Panc1 (cell line): ENCODE measurements at places on chromosomes 13 and 19. TPM values are rescaled to one million over a fixed set of nuclear protein-coding genes. Genes with fewer than 3 reads are reported as not detected.

GRCh38 chr19:6236310-6237291 is 43.2 kb downstream of the MLLT1 start:
- no peak overlapping the region for H3K27ac ChIP-seq
- H3K27me3 ChIP-seq, result no peaks in the 10 kb centered on the region
- H3K36me3 ChIP-seq, result no peaks in the 10 kb centered on the region
- no peak for DNase-seq

- no peaks in the 10 kb centered on the region for H3K36me3 ChIP-seq
- DNase-seq, result no peak
- H3K27ac ChIP-seq, result no peak overlapping the region
- no peaks in the 10 kb centered on the region for H3K4me1 ChIP-seq
These were observed 853.2 kb downstream of the UQCRFS1 start for GRCh38 chr19:28359431-28360414.

GRCh38 chr13:96948127-96948526 is 46.1 kb downstream of the OXGR1 start:
- DNase-seq, result no peak
- H3K4me3 ChIP-seq, result no peak overlapping the region
- H3K4me1 ChIP-seq, result no peaks in the 10 kb centered on the region
- no peak overlapping the region for H3K27ac ChIP-seq

- H3K27me3 ChIP-seq, result no peaks in the 10 kb centered on the region
- H3K36me3 ChIP-seq, result no peaks in the 10 kb centered on the region
- H3K4me1 ChIP-seq, result 0 out of 2 replicates have a peak, but pooled peaks cover 4% of the 10 kb centered on the region
- no peak overlapping the region for H3K4me3 ChIP-seq
These were observed 64.3 kb downstream of the SPRY2 start for GRCh38 chr13:80276371-80277289.

DNA sequence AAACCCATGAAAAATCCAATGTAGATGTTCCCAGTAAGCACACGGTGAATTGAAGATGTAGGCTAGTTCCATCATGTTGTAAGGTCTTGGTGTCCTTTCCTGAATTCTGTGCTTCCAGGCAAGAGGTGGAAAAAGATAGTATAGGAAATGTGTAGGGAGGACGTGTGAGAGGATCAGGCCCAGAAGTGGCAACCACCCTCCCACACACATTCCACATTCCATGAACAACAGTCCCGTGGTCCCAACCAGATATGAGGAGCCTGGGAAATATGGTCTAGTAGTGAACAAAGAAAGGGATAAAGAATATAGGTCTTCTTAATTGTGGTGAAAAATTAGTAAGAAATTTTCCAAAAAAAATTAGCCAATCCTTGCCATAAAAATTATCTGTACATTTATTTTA is 1254.2 kb upstream of the SLC10A2 start:
- H3K27me3 ChIP-seq, result no peaks in the 10 kb centered on the region
- no peak overlapping the region for H3K27ac ChIP-seq

GRCh38 chr13:98853771-98854221 is 101.3 kb upstream of the SLC15A1 start:
- no peaks in the 10 kb centered on the region for H3K4me1 ChIP-seq
- DNase-seq, result no peak
- H3K36me3 ChIP-seq, result no peaks in the 10 kb centered on the region
- no peak overlapping the region for H3K27ac ChIP-seq

PLA2G4C gene
- total RNA-seq, result 2.0 TPM

ZNF600 gene
- total RNA-seq, result 13.6 TPM

RNF17 gene
- total RNA-seq, result not detected

SHANK1 gene
- total RNA-seq, result not detected

LILRA1 gene
- not detected for total RNA-seq
